Stimulated activated CD4-positive, alpha-beta T cell treated with anti-CD3 and anti-CD28 coated beads, Interleukin-4, amount 100 ng/mL, for 1 hour (primary cell): ENCODE measurements at places on chromosomes 4 and X.

DNA sequence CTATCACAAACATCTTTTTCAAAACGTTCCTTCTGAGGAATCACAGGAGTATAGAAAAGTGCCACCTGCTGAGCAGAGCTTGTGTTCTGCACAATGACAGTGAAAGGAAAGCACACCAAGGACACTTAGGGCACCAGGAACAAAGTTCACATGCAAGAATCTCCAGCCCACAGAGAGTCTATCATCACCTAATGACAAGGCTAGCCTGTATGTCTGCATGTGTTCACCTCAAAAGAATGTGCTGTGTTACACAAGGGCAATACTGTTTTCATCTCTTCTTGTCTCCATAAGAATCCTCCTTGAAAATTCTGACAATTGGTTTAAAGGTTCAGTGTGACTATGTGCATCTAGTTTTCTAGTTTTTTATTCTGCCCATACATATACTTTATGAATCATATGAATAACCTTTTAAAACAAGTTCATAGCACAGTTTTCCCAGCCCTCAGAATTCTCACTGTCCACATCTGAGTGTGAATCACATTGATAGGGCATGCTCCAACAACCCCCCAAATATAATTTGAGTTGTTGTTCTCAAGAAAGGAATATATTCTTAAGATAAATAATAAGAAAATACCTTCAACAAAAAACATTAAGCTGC, 118.0 kb downstream of the PWWP3B start:
- no peak for DNase-seq

DNA sequence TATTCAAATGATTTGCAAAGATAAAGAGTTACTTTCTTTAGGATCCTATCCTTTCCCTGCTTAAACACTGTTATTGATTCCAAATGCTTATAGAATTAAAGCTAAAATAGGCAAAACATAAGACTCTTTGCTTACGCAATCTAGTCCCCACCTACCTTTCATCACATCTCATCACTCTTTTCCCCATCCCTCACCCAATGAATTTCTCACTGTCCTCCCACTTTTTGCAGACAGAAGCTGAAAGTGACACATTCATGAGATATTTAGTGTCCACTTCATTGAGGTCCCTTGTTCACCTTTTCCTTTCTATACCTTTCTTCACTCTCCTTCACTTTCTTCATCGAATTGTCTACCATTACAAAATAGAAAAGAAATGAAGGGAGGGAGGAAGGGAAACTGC, 424 bp downstream of the SATL1 start:
- no peak for DNase-seq

DNA sequence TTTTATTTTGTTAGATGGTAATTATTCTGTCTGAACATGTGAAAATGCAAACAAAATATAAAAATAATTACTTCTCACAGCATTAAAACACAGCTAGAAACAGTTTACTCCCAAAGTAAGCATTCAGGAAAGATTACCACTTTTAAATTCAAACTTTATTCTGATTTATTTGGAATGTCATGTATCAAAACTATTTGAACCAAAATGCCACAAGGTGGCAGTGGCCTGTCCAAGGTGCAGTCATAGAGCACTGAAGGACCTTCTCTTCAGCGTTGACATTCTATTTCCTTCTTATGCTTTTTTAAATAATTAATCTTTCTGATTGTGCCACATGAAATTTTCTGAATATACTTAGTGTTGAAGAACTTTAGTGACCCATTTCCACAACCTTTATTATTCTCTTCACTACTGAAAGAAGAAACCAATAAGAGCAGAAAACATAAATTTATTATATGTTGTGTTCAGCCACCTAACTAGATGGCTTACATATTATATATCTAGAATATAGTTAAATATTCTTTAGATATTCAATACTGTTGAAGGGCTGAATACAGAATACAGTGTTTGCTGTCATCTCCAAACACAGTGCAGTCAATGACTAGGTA, 283.6 kb downstream of the CFAP299 start:
- no peak for DNase-seq

DNA sequence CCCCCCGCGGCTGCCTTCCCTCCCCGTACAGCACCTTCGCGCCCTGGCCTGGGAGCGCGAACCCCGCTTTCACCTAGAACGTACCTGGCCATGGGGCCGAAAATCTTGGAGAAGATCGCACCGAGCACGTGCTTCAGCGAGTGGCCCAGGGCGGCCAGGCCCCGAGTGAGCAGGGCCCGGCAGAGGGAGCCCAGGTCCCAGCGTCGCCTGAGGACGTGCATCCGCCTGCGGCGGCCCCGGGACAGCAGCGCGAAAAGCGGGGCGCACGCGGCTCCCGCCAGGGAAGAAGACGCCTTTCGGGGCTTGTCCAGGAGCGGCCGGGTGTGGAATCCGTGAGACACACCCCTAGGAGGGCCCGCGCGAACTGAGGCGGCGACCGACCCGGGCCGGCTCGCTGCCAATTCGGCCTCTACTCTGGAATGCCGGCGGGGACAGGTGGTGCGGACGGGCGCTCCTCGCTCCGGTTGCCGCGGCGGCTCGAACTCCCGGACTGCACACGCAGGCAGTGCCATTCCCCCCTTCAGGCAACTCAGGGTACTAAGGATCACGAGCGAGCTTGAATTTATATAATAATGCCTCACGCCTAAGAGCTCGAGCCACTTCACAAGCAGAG, at the start of gene HS6ST2:
HS6ST2 (minus strand) TSS at position 539 of the 613 bp plus-strand sequence.
- DNase-seq = peak; percentile 2

DNA sequence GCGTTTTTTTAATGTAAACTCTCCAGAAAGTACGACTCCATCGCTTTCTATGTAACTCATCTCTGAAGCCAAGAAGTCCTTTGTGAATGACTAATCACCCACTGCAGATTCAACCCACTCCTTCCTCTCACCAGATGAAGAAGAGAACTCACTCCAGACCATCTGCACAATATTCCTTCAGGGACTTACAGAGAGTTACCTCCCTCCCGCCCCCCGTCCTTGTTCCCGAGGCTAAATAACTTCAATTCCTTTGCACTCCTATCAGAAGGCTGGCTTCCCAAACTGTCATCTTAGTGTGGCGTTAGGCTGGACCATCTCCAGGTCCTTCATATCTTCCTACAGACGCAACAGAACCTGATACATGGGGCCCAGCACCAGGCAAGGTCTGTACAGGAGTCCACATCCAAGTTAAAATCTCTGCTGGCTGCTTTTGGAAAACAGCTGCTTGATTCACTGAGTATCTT, 82.4 kb downstream of the AFAP1 start:
- no peak for DNase-seq

GRCh38 chrX:149569770-149570169, 17.5 kb downstream of the MAGEA9B start:
- DNase-seq = no peak

GRCh38 chrX:66163447-66163846, 600 bp upstream of the HEPH start:
- no peak for DNase-seq

- no peak for DNase-seq
These were observed 17.9 kb downstream of the SPIN2B start for GRCh38 chrX:57103489-57103888.

DNA sequence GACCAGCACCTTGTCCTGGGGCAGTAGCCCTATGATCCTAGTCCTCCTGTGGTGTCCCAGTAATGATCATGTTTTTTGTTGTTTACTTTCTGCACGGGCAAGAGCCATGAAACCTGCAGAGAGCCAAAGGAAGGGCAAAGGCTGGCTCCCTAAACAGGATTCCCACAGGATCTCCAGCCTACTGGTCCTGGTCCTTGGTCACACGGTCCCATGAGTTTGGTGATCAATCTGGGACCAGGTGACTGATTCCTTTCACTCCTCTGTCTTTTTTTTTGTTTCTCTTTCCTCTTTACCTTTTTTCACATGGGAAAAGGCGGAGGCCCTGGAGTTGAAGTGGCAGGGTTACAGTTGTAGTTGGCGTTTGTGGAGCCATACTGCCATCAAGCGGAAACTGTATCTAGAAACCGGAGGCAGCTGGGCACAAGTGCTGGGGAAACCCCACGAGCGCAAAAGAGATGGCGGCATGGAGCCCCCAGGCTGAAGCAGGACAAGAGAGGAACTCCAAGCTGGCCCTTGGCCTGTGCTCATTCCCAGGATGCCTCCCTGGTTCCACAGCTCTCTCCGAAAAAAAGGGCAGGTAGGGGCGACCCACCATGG, 34.6 kb downstream of the NBDY start:
- DNase-seq = no peak

DNA sequence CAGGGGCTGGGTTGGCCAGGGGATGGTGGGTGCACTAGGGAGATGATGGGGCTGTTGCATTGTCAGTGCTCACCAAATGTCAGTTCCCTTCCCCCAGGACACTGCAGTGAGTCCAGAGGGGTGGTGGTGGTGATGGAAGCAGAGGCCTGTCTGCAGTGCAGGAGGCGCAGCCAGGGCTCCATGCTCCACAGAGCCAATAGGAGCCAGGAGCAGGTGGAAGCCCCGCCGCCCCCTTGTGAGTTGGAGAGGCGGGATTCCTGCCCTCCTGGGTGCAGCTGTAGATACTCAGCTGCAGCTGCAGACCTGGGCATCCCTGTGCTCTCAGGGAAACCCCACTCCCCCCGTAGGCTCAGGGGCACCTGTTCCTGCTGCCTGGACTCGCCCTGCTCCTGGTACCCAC, 284.7 kb downstream of the EVC2 start:
- no peak for DNase-seq

- DNase-seq = no peak
These were observed 73.1 kb downstream of the CPZ start for GRCh38 chr4:8665406-8666360.

DNA sequence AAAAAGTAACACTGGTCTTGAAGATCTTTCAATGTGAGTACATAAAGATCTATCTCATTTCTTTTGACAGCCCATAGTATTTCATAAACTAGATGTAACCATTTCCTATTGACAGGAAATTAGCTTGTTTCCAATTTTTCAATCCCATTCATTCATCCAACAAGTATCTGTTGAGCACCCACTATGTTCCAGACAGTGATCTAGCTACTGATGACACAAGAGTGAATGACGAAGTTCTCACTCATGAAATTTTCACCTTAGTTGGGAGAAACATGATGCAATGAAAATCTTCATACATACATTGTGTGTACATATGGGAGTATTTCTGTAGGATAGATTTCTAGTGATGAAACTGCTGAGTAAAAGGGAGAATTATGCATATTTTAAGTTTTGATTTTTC, 1.7 kb downstream of the CD38 start:
- no peak for DNase-seq

GRCh38 chr4:5568931-5569330, 139.4 kb downstream of the EVC2 start:
- DNase-seq = no peak

DNA sequence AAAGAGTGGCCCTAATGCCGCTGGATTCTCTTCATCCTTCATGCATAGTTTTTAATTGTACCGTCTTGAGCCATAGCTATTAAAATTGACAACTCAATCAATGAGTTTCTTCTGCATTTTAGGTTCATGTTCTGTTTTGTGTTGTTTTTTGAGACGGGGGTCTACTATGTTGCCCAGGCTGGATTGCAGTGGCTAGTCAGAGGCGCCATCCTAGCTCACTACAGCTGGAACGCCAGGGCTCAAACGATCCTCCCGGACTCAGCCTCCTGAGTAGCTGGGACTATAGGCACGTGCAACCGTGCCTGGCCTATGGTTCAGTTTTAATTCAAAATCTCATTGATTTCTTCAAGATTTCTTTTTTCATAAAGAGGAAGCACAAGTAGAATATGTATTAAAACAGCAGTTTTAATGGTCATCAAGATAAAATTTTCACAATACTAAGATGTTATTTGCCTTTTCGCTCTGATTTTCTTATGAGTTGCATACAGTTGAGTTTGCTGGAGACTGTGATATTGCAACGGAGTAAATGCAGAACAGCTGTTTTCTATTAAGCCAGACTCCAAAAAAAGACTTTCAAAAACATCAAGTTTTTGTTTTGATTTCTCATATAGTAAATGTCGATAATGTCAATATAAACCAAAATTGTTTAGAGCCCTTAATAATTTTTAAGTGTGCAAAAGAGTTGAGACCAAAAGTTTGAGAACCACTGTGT, 1.1 kb upstream of the STX18 start:
- DNase-seq = no peak

DNA sequence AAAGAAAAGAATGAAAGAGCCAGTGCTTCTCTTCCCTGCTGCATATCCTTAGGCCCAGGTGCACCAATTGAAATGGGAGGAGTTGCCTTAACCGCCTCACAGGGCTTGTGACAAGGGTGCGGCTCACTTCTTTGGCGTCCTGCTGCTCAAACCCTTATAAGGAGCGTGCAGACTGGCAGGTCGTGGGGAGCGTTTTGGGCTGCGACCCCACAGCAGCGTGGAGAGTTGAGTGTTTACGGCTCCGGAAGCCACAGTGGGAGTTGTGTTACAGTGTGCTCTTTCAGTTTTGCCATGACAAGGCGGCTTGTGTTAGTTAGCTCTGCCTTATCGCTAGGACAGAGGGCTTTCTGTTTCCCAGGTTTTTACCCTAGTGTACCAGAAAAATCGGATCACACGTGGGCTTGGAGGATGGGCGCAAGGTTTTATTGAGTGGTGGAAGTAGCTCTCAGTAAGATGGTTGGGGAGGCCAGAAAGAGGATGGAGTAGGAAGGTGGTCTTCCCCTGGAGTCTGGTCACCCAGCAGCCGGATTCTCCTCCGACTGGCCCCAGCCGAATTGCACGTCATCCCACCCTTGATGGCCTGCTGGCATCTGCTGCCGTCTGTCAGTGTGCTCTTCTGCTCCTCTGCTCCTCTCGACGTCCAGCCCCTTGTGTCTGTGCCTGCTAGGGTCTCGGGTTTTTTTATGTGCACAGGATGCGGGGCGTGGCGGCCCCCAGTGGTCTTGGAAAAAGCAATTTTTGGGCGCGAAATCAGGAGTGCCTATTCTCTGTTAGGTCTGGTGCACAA, 718.9 kb downstream of the ARAP2 start:
- no peak for DNase-seq

DNA sequence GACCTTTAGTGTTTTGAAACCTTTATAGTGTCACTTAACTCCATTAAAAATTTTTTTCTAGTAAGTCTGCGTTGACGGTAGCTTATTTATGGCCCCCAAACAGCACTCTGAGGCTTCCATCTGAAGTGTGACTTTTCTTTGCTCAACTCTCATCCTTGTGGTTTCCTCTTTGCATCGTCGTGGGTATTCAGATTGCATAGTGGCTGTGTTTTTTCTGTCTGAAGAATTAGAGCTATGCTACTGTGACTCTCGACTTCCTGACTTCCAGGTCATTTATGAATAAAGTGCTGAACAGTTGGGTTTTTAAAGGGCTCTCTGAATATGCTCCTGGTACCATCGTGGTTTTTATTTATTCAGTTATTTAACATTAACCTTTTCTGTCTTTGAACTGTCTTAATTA, 44.9 kb downstream of the JADE1 start:
- no peak for DNase-seq

- no peak for DNase-seq
These were observed 720 bp upstream of the STK26 start for GRCh38 chrX:132022198-132022966.
